ENCODE measurements at places on chromosomes 3 and 15. TPM values are rescaled to one million over a fixed set of nuclear protein-coding genes. Genes with fewer than 3 reads are reported as not detected.

The HDAC11 gene
- 4.0 TPM for total RNA-seq

The FBXO40 gene
- total RNA-seq = not detected

The NMNAT3 gene
- total RNA-seq = 1.1 TPM

The STAB1 gene
- total RNA-seq = 1.8 TPM

The FHIT gene
- total RNA-seq = 3.7 TPM

The KLHL40 gene
- total RNA-seq = not detected

The CSPG4 gene
- total RNA-seq = 62.6 TPM

The DPPA2 gene
- not detected for total RNA-seq

The KBTBD8 gene
- total RNA-seq = 0.73 TPM

The CFAP20DC gene
- 6.5 TPM for total RNA-seq

The GREM1 gene
- 2.2 TPM for total RNA-seq

The CD200 gene
- total RNA-seq = not detected

The CCDC80 gene
- total RNA-seq = 87.8 TPM

The GRAMD2A gene
- under 0.01 TPM for total RNA-seq

The CTXND1 gene
- total RNA-seq = not detected

The CHRNA7 gene
- total RNA-seq = under 0.01 TPM

The ARL6IP5 gene
- total RNA-seq = 65.9 TPM

The HRG gene
- not detected for total RNA-seq
